ENCODE measurements at places on chromosomes 7 and 10.

DNA sequence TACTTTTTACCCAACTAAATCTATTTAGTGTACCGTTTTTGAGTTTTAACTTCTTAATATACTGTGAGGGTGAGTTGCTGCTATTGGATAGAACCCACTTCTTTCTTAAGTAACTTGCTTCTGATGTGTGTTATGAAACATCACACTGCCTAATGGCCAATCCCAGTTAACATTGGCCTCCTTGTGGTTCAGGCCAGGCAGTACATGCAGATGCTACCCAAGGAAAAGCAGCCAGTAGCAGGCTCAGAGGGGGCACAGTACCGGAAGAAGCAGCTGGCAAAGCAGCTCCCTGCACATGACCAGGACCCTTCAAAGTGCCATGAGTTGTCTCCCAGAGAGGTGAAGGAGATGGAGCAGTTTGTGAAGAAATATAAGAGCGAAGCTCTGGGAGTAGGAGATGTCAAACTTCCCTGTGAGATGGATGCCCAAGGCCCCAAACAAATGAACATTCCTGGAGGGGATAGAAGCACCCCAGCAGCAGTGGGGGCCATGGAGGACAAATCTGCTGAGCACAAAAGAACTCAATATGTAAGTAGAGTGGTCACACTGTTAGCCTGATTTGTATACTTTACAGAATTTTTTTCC, 39.7 kb downstream of the TES start:
- no peak for DNase-seq

- DNase-seq, result no peak
Measured at GRCh38 chr7:16579216-16579615, 52.6 kb downstream of the LRRC72 start.

DNA sequence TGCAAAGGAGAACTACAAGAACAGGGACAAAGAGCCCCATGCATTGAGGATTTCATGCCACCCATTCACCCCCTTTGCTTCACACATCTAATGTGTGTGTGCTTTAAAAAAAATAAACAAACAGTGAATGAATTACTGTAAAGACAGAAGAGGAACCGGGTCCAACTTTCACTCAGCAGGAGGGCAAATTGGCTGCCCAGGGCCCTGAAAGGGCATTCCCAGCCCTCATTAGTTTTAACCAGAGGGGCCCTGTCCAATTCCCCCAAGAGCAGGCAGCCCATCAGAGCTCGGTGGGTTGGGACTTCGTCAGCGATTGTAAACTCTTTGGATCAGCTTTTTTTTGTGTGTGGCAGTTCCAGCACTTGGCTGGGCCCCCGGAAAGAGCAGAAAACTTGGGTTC, 73.6 kb upstream of the PDZD8 start:
- DNase-seq, result no peak

DNA sequence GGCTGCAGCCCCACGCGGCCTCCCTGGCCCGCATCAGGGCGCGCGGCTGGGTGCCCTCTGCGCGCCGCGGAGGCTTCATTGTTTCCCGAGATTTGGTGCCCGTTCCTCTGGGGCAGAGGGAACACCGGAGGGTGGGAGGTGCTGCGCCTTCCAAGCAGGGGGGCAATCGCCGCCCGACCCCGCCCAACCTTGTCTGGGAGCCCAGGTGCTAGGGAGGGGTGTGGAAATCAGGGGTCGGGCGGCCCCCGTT, 1.0 kb upstream of the NRP1 start:
- DNase-seq, result no peak

GRCh38 chr10:6343305-6344010, 140.7 kb downstream of the PFKFB3 start:
- no peak for DNase-seq

Data from urinary bladder (tissue), 4 donors.